Activated CD8-positive, alpha-beta memory T cell treated with anti-CD3 and anti-CD28 coated beads for 48 hours (primary cell): ENCODE measurements at places on chromosomes 5 and 9.
A peak's percentile ranks its signal among the peaks of the same experiment; 100 is the strongest.

DNA sequence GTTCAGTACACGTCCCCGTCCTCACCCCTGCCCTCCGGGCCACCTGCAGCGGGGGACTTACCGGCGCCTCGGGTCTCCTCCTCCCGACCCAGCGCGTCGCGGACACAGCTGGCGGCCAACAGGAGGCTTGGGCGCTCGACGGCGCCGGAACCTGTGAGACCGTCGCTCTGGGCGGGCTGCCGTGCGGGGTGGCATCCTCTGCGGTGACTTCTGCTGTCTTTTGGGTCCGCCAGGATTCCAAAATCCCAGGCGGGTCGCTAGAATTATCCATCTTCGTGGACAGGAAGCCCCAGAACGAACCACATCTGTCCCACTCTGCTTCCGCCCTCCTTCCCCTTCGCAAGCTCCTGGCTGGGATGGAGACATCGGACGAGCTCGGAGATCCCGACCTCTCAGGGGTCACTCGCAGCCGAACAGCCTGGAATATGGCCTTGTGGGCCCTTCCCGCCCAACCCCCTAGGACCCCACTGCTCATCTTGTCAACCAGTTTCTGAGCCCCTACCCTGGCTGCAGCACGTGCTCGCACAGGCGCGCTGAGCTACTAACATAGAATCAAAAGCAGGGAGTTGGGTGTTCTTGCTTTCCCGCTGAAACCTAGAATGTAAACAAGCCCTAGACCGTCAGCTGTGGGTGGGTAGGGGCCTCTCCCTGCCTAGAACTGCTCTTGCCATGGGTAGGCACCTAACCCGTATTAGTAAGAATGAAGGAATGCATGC lies 947 bp upstream of the MARCHF3 start:
- no peak for DNase-seq

- DNase-seq: peak; percentile 72
These were observed 16.1 kb downstream of the GBGT1 start for GRCh38 chr9:133147412-133148198.

DNA sequence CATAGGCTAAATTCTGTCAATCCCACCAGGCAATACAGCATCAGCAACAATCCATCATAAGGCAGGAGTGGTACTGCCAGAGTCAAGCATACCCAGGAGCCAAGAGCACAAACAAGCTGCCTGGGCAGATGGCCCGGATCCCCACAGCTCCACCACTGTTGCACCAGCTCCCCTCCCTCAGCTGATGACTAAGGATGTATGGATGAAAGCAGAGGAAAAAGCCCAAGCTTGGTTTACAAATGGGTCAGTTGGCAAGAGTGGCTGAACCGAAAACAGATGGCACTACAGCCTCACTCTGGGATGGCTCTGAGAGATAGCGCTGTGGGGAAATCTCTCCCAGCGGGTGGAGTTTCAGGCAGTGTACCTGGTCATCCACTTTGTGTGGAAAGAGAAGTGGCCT lies 29.4 kb downstream of the DROSHA start:
- no peak for DNase-seq

GRCh38 chr5:52751137-52751536 lies 36.6 kb upstream of the ITGA1 start:
- DNase-seq: no peak

DNA sequence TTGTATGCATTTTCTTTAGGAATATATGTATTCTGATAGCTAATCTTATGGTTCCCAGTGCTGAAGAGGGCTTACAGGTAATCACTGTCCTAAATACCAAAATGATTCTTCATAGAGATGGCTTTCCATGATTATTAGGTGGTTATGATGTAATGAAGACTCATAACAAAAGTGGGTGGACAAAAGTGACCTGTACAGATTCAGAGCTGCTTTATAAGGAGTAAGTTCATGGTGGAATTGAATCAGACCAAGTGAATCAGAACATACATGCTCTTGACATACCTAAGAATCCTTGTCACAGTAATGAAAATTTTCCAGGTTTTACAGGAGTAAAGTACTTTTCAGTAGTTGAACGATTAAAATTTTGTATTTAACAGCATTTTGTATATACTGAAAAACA lies 105.6 kb downstream of the NIPBL start:
- no peak for DNase-seq

DNA sequence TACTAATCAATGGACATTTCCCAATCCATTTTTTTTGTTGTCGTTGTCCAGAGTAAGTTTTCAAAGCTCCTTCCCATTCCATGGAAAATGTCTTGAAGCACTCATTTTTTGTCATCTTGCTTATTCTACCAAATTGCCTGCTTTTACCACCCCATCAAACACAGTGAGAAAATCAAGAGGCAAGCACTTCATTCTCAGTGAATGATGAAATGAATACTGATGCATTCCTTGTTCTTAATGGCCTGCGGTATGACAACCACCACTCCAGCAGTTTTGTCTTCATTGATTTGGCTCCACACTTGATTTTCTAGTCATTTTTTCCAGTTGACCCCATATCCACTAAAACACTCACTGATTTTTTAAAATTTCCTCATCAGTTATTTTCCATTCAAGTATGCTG lies 193.5 kb upstream of the ANKH start:
- DNase-seq: no peak

DNA sequence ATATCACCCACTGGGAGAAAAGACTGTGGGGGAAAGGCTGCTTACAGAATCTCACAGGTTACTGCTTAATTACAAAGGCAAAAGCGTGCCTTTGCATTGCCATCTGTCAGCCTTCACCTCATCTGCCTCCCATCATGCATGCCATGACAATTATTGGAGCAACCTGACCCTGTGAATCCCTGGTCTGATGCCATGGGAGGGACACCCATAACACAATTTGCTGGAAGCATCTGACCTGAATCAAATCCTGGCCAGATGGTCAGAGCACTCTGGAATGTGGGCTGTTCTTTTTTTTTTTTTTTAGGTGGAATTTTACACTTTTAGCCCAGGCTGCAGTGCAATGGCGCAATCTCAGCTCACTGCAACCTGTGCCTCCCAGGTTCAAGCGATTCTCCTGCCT lies 11.6 kb upstream of the RETREG1 start:
- DNase-seq: no peak

DNA sequence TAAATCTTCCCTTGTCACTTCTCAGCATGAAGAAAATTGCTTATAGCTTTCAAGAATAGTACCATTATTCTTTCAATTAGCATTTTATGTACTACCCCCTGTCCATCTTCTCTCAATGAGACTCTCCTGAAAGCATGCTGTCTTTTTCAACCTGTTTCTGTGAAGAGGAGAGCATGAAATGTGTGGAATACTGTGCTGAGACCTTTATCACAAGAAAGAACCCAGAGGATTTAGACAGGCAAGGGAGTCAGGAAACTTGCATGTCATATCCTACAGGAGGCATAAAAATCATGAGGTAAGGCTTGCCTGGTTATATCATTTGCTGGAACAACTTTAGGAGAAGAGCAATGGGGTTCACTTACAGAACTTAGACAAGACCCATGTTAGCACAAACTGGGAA lies 56.7 kb upstream of the LPAR1 start:
- no peak for DNase-seq

GRCh38 chr5:141478321-141478945 lies 2.7 kb downstream of the PCDHGC3 start:
- DNase-seq: no peak

DNA sequence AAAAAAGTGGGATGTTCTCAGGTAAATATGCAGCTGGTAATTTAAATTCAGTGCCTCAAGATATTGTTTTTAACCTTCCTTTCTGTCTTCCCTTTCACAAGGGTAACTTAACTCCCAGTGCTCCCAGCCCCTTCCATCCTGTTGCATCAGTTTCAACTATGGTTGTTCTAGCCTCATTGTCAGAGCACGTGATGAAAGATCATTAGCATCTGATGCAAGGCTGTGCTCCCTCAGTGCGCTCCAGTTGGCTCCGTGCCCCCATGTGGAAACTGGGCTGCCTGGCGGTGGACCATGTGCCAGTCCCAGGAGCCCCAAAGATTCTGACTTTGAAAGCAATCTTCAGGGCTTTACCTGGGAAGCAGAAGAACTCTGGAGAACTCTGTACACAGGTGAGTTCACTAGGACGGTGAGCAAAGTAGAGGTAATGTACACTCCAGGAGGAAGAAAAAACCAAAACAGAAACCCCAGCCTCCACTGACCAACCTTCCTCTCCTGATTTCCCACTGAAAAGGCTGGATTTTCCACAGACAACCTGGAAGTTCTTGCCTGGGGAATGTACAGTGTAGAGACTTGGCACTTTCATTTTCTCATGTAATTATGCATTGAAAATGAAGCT lies 96.9 kb downstream of the SLC1A3 start:
- no peak for DNase-seq

DNA sequence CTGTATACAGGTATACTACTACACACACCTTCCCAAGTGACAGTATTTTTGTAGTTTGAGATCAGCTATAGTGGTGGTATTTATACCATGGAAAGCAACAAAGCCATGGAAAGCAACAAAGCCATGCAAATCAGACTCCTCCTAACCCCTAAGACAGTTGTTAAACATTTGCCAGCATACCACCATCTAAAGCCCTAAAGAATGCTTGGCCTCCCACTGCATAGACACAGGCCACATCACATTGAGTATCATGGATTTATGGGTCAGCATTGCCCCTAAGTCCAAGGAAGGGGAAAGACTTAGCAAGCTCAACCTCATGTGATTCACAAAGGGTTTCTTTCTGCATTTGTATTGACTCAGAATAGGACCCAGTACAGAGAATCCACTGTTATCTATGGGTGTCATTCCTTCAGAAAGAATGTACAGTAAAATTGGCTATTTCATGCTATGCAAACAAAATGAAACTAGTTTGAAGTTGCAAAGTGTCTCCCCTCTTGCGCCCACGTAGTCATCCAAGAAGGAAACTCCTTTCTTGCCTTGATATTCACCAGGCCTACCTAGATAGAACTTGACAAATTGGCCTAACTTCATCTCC lies 70.4 kb upstream of the IQGAP2 start:
- DNase-seq: no peak

GRCh38 chr5:52748590-52748989 lies 39.1 kb upstream of the ITGA1 start:
- DNase-seq: no peak
